ENCODE measurements at places on chromosomes 7 and 10.

DNA sequence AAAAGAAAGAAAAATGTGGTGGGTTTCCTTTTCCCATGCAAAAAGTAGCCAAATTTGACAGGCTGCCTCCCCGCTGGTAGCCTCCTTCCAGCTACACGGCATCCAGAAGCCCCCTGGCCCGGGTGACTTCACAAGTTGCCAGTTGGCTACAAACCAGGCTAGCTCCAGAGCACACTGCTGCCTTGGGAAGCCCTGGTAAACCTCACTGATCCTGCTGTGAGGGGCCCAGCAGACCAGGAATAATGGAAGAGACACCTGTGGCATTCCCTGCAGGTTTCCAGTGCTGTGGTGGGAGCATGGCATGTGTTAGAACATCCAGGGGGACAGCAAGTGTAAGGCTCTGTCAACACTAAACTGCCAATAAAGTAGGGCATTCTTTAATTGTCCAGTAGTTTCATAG, 55.7 kb upstream of the TM9SF3 start:
- DNase-seq: no peak

- DNase-seq: no peak
Observed at GRCh38 chr7:128190051-128190647, 50.9 kb upstream of the LEP start.

DNA sequence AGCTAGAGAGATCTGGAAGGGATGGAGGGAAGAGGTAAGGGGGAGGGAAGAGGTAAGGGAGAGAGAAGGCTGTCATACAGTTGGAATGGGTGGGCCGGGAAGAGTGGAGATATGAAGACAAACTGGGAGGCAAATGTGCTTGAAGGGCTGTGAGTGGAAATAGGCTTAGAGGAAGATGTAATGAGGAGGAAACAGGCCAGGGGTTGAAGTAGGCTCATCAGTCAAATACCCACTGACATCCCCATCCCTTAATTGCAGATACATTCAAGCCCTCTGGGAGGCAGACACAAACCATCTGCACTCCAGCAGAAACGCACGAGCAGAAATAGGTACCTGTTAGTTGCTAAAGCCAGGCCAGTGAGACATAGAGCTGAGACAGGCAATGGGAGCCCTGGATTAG, 2.1 kb downstream of the SYNPO2L start:
- DNase-seq: no peak

GRCh38 chr10:14801723-14802122, 27.0 kb upstream of the FAM107B start:
- no peak for DNase-seq

DNA sequence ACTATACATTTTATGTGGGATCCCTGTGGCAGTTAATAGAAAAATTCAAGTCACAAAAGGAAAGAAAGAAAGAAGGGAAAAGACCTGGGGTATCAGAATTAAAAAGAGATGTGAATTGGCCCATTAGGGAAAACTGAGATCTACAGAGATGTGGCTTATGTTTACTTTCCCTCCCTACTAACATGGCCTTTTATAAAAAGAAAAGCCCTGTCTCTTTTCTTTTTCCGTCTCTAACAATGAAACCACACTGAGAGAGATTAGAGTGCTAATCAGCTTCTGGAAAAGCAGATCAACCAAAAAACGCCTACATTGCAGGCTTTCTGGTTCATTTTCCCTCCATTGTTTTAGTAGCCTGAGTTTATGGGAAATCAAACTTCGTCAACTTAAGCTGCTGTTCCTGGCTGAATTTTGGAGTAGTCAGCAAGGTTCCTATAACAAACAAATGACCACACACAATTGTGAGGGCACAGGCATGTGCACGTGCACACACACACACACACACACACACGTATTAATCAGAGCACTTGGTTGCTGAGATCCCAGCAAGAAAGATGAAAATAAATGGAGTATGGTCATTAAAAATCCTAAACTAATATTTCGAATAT, 235.1 kb downstream of the SORCS1 start:
- no peak for DNase-seq

GRCh38 chr10:31490858-31491504, 172.0 kb downstream of the ZEB1 start:
- DNase-seq: no peak

DNA sequence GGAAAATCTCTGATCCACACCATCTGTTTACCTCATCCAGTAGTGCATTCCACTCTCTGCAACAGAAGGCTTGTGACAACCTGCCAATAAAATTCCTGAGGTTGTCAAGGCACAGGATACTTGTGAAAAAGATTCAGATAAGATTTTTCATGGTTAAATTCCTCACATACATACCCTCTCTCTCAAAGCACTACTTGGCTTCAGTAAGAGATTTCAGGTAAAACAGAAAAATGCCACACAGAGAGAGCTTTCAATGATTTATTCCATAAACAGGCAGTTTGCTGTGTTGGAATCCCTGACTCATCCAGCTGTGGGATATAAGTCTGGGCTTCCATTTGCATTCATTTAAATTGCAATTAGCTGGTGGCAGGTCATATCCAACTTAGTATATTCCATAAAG, 99.7 kb upstream of the CAV2 start:
- DNase-seq: no peak

DNA sequence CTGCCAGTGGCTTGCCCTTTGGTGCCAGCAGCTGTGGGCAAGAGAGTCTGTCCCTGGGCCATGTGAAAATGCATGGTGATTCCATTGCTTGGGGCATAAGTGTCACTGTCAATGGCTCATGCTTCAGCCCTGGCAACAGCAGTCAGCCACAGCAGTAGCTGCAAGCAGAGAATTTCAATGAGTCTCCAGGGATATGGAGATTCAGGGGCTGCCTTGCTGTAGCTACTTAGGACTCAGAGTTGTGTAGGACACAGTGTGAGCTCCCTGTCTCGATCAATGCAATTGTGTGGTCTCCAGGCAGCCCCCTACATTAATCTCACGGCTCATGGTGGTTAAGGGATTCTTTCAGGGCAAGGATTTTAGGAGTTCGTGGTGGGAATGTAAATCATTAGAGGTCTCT, 126.3 kb upstream of the STARD3NL start:
- no peak for DNase-seq

DNA sequence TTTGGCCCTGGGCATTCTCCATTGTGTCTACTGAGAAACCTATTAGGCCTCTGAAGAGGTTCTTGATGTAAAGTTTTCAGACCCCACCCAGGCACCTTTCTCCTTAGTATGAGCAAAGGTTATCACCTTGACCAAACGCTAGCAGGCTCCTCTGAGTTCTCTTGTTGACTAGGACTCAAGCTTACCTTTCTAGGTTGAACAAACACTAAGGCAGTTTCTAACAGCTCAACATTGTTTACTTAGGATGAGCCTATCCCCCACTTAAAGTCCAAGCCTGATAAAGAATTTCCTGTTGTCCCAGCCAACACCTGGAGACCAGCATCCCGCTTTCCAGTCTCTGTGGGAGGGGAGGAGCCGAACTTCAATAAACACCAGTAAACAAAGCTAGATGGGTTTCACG, 26.3 kb upstream of the ITGB8 start:
- no peak for DNase-seq

DNA sequence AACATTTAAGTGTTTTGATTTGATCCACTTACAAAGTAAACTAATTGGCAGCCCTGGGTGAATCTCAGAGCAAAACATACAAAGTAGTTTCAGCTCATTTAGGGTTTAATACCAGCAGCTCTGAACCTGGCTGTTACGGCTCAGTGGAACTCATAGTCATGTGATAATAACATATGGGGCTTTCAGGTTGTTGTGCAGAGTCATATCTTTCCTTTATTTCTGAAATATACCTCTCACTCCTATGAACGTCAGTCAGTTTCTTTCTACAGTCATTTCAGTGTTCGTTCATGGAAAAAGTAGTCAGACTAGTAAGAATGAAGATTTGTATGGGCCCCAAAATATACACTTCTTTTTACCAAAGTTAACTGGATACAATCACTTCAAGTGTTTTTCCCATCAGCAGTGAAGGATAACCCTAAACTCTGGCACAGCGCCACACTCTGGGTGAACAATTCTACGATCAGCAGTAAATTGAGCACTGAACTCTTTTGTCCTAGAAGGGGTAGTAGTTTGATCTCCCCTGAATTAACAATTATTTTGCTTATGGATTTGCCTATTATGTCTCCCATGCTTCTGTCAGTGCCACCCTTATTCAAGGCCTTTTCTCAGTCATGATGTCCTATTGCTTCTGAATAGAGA, 218.6 kb downstream of the THSD7A start:
- no peak for DNase-seq

GRCh38 chr7:54541669-54542625, at the start of gene VSTM2A:
TSS of gene VSTM2A (plus strand) at chr7:54542375. CDS start at chr7:54542731, 356 bp downstream.
- DNase-seq: no peak

GRCh38 chr10:108037061-108037460, 872.6 kb upstream of the SORCS1 start:
- DNase-seq: no peak

DNA sequence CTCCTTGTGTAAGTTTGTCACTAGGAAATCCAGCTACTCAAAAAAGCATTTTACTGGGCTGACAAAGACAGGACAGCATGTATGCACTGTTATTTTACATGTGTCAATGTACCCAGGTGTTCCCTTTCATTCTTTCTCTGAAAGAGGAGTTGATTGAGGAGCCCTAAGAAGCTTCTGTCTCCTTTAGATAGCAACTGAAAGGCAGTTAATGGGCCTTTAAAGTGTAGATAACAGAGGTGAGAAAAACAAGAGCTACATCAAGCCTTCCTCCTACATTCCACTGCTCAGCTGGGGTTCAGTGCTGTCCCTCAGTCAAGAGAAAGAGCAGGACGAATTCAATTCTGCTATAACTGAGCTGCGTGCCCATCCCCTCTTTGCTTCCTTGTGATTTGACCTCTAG, 12.8 kb upstream of the WIPF3 start:
- no peak for DNase-seq

GRCh38 chr10:71806704-71807556, 33.6 kb upstream of the VSIR start:
- DNase-seq: no peak

- DNase-seq: no peak
Observed at GRCh38 chr10:7036951-7037350, 373.9 kb downstream of the SFMBT2 start.
